ENCODE measurements at places on chromosomes 6 and 20.

GRCh38 chr20:59297686-59298085 is 2.7 kb upstream of the EDN3 start:
- DNase-seq = no peak

DNA sequence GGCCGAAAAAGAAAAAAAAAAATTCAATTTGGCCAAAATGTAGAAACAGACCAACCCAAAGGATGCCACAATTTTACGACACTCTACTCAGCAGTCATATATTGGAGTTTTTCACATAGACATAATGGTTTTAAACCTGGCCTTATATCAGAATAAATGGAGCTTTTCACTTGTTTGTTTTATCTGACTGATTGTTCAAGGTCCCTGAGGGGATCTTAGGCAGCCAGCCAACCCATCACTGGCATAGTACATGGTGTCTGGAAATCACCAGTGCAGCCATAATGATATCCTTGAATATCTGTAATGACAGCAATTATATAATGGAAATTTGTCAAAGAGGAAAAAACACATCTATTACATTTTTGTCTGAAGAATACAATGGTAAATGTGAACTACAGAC is 96.9 kb downstream of the PRSS35 start:
- no peak for DNase-seq

- no peak for DNase-seq
Observed at GRCh38 chr20:49641683-49642656, 71.7 kb downstream of the B4GALT5 start.

DNA sequence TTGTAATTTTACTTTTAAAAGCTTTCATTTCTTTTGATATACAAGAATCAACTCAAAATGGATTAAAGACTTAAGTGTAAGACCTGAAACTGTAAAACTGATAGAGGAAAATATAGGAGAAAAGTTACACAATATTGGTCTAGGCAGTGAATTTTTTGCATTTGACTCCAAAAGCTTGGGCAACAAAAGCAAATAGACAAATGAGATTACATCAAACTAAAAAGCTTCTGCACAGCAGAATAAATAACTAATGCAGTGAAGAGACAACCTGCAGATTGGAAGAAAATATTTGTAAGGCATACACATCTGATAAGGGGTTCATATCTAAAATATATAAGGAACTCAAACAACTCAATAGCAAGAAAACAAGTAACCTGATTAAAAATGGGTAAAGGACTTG is 3.0 kb downstream of the GABRR1 start:
- no peak for DNase-seq

- DNase-seq = no peak
Observed at GRCh38 chr6:131223416-131223815, 88.1 kb downstream of the AKAP7 start.

GRCh38 chr6:34207695-34208443 is 28.8 kb upstream of the HMGA1 start:
- DNase-seq = no peak

- no peak for DNase-seq
Observed at GRCh38 chr6:42118162-42119001, 24.0 kb downstream of the C6orf132 start.

DNA sequence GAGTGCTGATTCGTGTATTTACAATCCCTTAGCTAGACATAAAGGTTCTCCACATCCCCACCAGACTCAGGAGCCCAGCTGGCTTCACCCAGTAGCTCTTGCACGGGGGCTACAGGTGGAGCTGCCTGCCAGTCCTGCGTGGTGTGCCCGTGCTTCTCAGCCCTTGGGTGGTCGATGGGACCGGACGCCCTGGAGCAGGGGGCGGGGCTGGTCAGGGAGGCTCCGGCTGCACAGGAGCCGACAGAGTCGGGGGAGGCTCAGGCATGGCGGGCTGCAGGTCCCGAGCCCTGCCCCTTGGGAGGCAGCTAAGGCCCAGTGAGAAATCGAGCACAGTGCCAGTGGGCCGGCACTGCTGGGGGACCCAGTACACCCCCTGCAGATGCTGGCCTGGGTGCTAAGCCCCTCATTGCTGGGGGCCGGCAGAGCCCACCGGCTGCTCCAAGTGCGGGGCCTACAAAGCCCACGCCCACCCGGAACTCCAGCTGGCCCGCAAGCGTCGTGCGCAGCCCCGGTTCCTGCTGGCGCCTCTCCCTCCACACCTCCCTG is 48.9 kb upstream of the UST start:
- no peak for DNase-seq

- DNase-seq = no peak
Observed at GRCh38 chr6:136520517-136520916, 29.7 kb downstream of the MAP7 start.

DNA sequence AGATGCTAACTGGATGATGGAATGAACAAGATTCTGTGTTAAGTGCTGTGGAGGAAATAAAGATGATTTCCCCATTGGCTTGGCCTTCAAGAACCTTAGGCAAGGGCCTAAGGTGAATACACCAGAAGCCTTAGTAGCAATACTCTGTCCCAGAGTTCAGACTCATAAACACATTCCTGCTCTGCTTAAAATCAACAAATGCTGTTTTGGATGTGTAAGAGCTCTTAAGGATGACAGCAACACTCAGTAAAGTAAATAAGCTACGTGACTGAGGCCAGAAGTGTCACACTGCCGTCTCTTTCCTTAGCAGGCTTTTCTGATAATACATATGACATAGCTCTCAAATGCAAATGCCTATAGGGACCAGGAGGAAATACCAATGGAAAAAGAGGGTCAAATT is 90.6 kb downstream of the EYA2 start:
- no peak for DNase-seq

DNA sequence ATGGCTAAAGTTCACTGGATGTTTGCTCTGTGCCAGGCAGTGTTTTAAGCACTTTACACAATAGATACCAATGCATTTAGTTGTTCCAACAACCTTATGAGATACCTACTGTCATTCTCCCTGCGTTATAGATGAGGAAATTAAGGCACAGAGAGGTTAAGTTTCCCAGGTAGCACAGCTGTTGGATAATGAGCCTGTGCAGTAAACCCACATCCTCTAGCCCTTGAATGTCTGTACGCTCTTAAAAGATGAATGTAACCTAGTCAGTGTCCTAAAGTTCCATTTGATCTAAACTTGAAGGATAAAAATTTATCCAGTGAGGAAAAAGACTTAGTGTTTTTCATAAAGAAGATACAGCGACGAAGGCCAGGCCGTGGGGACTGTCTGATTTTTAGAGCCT is 28.0 kb downstream of the HFE start:
- no peak for DNase-seq

GRCh38 chr6:170182093-170182780 is 108.6 kb downstream of the DLL1 start:
- DNase-seq = no peak

DNA sequence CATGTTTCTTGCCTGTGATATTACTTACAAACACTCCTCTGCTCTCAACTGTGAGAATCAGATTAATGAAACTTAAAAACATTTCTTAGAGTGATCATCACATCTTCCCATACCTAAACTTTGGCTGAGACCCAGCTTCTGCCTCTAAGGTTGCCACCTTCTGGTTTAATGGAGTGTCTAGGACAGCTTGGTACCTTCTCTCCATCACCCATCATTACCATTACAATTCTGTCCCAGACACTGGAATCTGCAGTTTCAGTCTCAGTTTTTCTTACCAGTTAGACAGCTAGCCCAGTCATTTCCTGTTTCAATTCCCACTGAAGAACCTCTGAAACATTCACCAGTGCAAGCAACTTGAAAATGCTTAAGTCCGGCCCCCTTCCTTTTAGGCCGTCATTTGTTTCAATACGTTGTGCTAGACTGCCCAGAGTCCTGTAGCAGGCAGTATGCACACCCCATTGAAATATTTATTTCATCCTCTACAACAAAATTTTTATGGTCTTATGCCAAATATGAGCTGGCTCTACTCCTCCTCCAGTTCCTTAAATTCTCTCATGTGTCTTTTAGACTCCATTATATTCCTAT is 107.0 kb upstream of the FOXO3 start:
- DNase-seq = peak; percentile 88

DNA sequence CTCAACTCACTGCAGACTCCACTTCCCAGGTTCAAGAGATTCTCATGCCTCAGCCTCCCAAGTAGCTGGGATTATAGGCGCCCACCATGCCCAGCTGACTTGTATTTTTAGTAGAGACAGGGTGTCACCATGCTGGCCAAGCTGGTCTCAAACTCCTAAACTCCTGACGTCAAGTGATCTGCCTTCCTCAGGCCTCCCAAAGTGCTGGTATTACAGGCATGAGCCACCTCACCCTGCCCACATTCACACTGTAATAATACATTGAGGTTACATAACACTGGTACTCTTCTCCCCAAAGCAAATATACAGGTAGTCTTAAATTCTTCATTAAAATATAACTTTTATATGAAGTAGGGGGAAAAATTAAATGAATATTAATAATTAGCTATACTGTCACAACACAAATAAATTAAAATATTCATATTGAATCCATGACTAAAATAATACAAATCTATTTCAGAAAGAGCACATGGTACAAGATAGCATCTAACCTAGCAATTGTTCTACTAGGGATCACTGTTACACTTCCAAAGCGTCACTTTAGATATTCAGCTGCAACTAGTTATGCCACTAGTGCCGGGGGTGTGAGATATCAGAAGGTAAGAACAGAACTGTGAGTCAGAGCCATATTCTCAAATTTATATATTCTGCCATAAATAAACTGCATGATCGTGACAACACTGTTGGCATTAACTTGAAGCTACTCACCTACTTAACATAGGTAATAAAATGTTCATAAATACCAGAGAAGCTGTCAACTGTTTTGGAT is 169.1 kb upstream of the SHLD1 start:
- no peak for DNase-seq

DNA sequence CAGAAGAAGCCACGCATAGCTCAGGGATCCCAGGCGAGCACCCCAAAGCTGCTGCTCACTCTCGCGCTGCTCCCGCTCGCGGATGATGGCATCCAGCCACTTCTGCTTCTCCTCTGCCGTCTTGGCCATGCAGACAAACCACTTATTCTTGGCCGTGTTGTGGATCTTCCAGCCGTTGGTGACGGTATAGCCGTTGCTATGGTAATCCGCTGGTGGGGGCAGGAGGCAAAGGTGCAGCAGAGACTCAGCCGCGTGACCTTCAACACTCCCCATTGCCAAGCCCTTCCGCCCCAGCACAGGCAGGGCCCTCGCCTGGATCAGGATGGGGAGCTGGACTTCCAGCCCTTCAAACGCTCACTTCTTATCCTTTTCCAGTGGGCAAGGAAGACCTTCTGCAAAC is 136.9 kb downstream of the PREX1 start:
- DNase-seq = no peak

GRCh38 chr6:85920782-85921181 is 278.1 kb upstream of the SYNCRIP start:
- DNase-seq = no peak

- DNase-seq = peak; percentile 90
Observed at GRCh38 chr20:45344168-45344860, 3.9 kb downstream of the SDC4 start.

- no peak for DNase-seq
Observed at GRCh38 chr6:37138856-37139229, 31.1 kb upstream of the PIM1 start.

- no peak for DNase-seq
Observed at GRCh38 chr20:21090721-21091120, 15.4 kb downstream of the LINC00237 start.
